ENCODE measurements at places on chromosomes 7 and 10.
A peak's percentile ranks its signal among the peaks of the same experiment; 100 is the strongest.

DNA sequence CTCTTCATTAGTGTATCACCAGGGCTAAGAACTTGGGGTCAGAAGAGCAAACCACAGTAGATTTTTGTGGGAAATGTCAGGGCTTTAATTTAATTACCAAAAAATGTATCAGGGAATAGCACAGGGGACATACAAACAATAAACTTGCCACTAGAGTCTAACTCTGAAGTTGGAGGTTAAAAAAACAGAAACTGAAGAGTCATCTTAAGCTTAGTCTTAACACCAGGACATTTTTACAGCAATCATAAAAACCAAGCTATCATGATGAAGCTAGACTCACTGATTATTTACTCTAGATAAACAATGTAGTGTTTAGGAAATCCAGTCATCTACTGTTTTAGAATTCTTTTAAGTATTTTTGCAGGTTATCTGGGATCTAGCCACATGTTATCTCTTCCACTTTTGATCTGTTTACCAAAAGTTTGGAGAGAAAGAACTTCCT, 48.4 kb upstream of the GLI3 start:
- no peak for DNase-seq

GRCh38 chr10:26843736-26844135, 17.0 kb downstream of the ABI1 start:
- no peak for DNase-seq

GRCh38 chr7:55375237-55375636, 10.1 kb downstream of the LANCL2 start:
- DNase-seq = no peak

DNA sequence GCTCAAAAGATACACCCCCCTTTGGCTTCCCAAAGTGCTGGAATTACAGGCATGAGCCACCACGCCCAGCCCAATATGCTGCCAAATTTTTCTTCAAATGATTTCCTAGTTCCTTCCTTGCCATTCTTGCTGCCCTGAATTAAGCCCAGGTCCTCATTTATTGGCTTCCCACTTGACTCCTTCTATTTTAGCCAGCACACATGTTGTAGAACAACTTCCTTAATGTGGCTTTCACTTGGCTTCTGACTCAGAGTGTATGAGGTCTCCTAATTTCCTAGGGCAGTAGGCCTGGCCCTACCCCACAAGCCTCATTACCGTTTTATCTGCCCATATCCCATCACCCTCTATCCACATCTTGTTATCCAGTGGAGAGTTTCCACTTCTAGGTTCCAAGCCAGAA, 21.8 kb upstream of the HIPK2 start:
- no peak for DNase-seq

- DNase-seq = peak; percentile 82
Observed at GRCh38 chr7:150974468-150975391, 3.4 kb downstream of the KCNH2 start.

DNA sequence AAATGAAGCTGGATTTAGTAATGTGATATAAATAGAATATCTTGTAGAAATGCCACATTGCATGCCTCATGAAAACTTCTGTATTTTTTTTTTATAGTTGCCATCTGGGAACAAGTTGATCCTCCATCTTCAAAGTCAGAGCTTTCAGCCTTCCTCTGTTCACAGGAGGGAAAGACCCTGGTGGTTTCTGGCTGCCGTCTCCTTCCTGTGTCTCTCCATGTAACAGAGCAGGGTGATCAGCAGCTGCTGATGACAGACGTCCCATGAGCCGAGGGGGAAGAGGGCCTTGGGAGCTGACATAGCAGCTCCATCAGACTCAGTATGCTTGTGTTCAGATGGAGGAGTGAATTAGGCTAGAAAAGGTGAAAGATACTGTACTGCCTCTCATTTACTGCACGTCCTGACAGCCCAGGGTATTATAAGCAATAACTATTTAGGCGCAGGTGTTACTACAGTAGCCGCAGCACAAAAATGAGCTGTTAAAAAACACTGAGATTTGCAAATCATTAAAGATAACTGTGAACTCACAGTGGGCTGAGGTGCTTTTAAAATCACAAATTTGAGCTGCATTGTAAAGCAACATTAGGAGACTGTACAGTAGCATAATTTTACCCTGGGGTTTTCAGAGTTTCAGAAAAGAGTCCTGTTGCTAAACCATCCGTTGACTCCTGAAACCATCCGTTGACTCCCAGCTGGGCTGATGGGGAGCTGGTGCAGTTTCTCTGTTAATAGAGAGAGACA, 103.3 kb downstream of the CFAP58 start:
- no peak for DNase-seq

DNA sequence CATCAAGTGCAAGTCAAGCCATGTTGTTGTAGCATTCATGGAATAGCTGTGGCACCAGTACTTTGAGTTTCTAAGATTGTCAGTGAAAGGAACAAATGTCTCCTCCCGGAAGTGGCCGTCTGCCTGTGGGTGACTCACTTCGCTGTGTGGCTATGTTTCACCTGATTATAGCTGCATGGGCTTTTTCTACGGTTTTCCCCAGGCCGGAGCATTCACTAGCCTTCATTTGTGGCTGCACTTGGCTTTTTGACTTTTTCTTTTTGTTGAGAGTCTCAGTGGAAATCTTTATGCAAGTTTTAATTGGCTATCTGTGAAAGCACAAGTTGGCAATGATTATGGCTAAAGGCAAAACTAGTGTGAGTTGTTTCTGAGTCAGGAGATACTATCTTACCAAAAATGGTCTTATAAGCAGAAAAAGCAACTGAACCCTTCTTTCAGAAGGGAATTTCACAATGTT, 35.0 kb downstream of the SRI start:
- DNase-seq = no peak

DNA sequence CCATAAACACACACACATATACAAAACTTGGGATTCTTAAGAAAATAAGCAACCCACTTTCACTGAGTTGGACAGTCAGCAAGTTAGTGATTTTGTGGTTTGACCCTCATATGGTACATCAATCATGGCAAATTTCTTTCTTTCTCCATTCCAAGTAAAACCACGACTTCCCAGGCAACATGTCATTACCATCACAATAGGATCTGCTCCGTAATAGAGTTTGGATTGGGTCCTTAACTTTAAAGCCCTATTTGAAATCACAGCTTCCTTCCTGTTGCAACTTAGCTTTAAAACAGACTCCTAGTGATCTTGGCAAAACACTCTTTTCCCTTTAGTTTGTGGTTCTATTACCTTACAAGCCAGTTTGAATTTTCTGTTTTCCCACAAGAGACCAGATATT, 483.6 kb downstream of the INHBA start:
- DNase-seq = no peak

DNA sequence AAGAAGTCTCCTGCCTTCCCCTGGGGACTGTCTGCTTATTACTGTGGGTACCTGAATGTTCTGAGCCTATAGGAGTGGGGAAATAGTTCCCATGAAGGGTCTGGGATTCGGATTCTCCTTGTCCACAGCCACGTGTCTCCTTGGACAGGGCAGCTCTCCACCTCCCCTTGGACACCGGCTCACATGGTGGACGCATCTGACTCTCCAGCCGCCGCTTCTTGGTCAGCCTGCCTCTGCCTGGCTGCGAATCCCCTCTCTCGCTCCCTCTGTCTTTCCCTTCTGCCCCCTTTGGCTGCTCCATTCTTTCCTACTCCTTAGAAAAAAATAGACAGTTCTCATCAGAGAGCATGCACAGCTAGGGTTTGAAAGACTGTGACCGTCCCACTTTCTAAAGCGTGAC, 46.9 kb downstream of the JAKMIP3 start:
- DNase-seq = no peak

GRCh38 chr7:11336432-11336831, 362.8 kb downstream of the PHF14 start:
- no peak for DNase-seq

DNA sequence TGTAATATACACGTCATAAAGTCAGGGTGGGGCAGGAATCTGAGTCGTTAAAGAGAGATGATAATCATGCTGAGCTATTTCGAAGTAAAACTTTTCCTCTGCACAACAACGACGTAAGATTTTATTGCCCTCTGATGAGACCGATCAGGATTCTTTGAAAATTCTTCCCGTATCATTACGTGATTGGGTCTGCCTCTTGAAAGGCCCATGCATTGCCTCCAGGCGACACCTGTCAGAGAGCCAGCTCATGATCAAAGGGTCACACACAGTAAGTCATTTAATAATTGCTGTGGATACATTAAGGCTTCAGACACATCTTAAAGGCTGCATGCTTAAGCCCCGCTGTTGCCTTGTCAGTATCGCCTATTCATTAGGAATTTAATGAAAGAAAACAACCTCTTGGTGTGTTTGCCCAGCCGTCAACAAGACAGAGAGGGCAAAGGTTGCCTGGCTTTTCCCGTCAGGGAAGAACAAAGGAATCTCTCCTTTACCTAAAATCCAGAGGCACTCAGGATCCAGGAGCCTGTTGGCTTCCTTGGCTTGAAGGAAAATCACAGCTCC, 189.0 kb upstream of the SH2B2 start:
- no peak for DNase-seq

GRCh38 chr10:714214-714613, 24.7 kb upstream of the DIP2C start:
- DNase-seq = no peak

GRCh38 chr7:148480479-148481146, 110.0 kb upstream of the C7orf33 start:
- DNase-seq = no peak

- DNase-seq = no peak
Observed at GRCh38 chr10:90571481-90572258, 286.2 kb downstream of the HTR7 start.

DNA sequence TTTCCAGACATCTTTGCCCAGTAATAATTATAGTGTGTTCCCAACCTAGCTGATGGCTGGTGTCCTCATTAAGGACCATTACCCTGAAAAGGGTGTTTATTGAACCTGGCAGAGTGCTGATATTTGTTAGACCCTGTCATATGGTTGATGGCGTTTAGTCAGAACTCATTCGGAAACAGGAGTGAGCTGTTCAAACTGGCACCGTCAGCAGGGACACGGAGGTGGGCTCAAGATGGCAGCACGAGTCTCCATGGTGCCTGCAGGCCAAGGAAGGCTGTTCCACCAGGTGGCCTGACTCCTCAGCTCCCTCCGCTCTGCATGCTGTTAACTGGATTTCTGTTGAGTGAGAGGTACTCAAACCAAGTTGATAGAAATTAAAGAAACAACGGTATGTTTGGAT, 589.1 kb upstream of the MGMT start:
- no peak for DNase-seq

- DNase-seq = no peak
Observed at GRCh38 chr7:5494320-5494682, 70.7 kb upstream of the TNRC18 start.

GRCh38 chr7:113217314-113217713, 99.0 kb upstream of the SMIM30 start:
- DNase-seq = no peak

GRCh38 chr7:157854066-157854891, 517.5 kb downstream of the DNAJB6 start:
- DNase-seq = no peak

DNA sequence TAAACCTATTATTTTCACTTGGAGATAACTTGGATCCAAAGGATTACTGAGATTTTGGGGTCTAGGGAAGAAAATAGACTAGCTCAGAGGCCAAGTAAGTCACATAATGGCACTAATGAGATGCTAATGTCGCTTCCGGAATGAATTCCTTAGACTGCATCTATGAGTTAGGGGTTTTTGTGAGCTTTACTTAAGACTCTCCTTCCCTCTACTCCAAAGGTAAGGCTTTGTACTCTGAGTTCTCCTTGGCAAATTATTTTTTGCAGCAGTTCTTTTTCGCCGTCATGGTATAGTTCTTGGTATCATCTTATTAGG, 143.9 kb upstream of the KLF14 start:
- DNase-seq = no peak

GRCh38 chr7:156515911-156516790, 124.4 kb upstream of the RNF32 start:
- no peak for DNase-seq

DNA sequence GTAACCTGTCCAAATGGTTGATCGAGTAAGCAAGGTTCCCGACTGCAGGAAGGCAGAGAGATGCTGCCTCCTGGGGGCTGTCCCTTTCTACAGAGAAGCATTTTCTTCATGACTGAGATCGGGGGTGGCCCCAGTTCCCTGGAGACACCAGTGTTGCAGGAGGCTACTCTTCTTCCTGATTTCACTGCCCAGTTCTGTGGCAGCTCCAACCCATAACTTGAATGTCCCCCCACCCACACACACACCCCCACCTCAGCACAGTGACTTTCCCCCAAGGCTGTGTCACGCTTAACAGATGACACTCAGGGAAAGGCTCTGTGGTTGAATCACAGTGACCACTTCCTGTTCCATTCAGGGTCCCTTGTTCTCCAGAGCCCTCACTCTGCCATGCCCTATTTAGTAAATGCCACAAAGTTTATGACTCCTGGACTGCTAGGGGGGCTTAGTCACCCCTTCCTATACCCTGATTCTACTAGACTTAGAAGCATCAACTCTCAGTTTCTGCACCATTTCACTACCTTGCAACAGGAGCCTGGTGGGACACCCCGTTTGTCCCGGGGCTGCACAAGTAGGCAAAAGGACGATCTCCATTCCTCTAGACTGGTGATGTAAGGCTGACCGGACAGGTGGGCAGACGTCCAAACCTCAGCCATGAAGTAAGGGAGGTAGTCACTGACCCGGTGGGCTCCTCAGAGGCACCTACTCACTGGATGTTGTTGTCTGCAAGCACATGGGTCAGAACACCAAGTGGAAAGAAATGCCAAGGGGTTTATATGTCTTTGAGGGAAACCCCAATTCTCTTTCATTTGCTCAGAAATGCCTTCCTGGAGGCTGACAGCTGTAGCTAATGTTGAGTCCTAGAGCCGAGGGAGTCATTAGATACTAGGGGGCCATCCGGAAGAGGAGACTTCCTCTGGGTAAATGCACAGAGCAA, 31.3 kb upstream of the SMC3 start:
- peak; percentile 71 for DNase-seq

- DNase-seq = no peak
Observed at GRCh38 chr7:131068604-131069021, 259.1 kb upstream of the MKLN1 start.

- DNase-seq = no peak
Observed at GRCh38 chr7:138666385-138666784, 34.8 kb downstream of the SVOPL start.

GRCh38 chr7:121019018-121019417, 30.5 kb downstream of the CPED1 start:
- DNase-seq = no peak

- DNase-seq = no peak
Observed at GRCh38 chr7:98464558-98464940, 63.7 kb upstream of the BAIAP2L1 start.

DNA sequence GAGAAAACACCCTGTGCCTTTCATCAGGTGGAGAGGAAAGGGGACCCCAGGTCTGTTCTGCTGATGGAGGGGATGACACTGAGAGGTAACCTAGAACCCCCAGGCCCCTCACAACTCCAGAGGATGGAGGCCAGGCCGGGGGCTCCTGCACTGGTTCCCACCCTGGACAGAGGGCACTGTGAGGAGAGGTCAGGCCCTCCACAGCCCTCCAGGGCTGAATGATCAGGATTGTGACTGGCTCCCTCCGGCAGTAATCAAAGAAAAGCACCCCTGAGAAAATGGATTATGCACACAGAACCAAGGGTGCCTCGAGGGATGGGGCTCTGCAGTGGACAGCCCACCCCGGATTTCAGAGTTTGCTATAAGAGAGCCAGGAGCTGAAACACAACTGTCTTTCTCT, 502.8 kb downstream of the TCERG1L start:
- DNase-seq = no peak

Measured in activated CD8-positive, alpha-beta memory T cell treated with anti-CD3 and anti-CD28 coated beads, Interleukin-2, amount 50 U/mL, for 4 hours (primary cell).